CD4-positive, alpha-beta T cell (primary cell): ENCODE measurements at places on chromosomes 6 and 20. TPM values are rescaled to one million over a fixed set of nuclear protein-coding genes. Genes with fewer than 3 reads are reported as not detected.

Gene AVP
- total RNA-seq: 0.56 TPM

Gene ZNF334
- total RNA-seq: 0.19 TPM

- DNase-seq: no peak
Observed at GRCh38 chr20:61296629-61297019, 44.6 kb downstream of the CDH4 start.

- no peak for DNase-seq
Observed at GRCh38 chr20:3541887-3542721, 71.3 kb downstream of the ATRN start.
